T-helper 2 cell treated with Interferon-gamma antibody and Interleukin-4, amounts not matched to agents 100 ng/mL and 5 ng/mL, for 36 hours (primary cell): ENCODE measurements at places on chromosomes 12 and 14. TPM values are rescaled to one million over a fixed set of nuclear protein-coding genes. Genes with fewer than 3 reads are reported as not detected.

The GAS2L3 gene
- 3.9 and 5.0 TPM in 2 replicates for total RNA-seq

The CCDC38 gene
- 0.09 and 0.14 TPM in 2 replicates for total RNA-seq

The CCDC196 gene
- total RNA-seq, result not detected in 2 replicates

The FUT8 gene
- 113 and 117 TPM in 2 replicates for total RNA-seq

The ERP27 gene
- 12.2 and 13.3 TPM in 2 replicates for total RNA-seq

The RPGRIP1 gene
- total RNA-seq, result 0.16 TPM in 1 of 2 replicates, not detected in the other

The ASB2 gene
- total RNA-seq, result 55.8 and 58.1 TPM in 2 replicates

The KRT72 gene
- total RNA-seq, result 0.27 and 0.30 TPM in 2 replicates

The PPP2R5E gene
- total RNA-seq, result 44.8 and 46.1 TPM in 2 replicates

The CMA1 gene
- total RNA-seq, result not detected in 2 replicates

The EPS8 gene
- total RNA-seq, result 1.9 and 3.9 TPM in 2 replicates
